Tibial artery (tissue), 4 donors: ENCODE measurements at places on chromosomes 12 and 14.

- DNase-seq, result no peak
Measured at GRCh38 chr14:80978403-80978802, 23.0 kb downstream of the TSHR start.

DNA sequence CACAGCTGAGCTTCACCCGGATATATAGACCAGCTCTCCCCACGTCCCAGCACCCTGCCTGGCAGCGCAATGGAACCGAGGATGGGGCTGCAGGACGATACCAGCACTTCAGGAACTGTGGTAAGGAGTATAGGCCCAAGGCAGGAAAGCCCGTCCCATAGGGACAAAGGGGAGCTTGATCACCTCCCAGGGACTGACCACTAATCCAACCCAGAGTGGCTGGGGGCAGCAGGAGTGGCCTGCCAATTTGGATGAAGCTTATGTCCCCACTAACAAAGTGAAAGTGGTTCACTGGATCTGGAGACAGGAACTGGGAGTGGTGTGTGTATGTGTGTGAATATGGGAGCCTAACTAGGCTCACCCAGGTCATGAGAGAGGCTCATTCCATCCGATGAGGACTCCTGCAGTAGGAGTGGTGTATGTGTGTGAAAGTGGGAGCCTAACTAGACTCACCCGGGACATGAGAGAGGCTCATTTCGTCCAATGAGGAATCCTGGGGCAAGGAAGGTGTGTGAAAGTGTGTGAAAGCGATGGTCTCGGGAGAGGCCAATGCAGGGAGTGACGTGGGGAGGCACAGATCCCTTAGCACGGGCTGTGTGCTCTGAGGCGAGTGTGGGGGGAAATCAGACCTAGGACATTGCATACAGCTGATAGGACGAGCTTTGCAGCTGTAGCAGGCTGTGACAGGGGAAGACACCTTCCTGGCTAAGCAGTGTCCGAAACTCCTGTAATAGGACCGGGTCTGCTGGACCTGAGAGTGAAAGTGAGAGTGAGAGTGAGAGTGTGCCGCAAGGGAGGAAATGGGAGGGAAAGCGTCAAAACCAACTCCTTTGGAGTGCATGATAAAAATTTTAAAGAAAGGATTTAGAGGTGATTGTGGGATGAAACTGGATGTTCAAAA is 25.7 kb downstream of the KLRK1 start:
- peak; percentile 69 for DNase-seq

DNA sequence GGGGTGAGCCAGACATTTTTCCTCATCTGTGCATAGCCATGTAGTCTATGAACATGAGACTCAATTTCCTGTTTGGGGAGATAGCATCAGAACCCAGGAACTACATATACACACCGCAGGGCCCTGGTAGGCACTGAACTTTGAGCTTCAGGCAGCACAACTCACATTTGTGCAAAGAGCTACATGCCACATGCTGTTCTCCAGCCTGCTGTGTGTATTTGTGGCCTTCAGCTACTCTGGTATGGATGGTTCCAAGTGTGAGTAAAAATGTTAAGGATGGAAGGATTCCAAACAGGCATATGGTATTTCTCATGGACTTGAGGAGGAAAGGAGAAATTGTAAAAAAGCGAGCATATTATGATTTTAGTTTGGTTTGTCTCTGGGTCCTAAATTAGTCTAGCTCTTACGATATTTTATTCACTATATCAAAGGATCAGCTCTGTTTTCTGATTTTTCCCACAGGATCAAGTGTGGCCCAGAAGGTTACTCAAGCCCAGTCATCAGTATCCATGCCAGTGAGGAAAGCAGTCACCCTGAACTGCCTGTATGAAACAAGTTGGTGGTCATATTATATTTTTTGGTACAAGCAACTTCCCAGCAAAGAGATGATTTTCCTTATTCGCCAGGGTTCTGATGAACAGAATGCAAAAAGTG is 422.4 kb upstream of the OR4E1 start:
- no peak for DNase-seq

GRCh38 chr12:82008251-82008650 is 249.1 kb upstream of the PPFIA2 start:
- DNase-seq, result no peak

GRCh38 chr12:88063375-88063774 is 34.2 kb upstream of the C12orf50 start:
- DNase-seq, result no peak

DNA sequence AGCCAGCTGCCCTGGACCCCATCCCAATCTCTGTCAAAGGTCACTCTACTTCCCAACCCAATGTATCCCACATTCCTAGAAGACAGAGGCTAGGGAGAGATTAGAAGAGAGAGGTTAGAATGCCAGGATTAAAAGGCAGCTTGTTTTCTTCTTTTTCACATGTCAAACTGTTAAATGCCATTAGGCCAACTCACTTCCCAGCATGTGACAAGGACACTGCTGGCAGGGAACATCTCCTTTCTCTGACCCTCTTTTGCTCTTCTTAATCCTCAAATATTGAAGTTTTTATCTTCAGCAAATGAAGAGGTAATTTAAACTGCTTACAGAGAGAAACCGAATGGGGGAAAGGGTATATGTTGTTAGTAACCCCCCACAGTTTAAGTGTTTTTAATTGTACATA is 89.1 kb downstream of the BBS10 start:
- DNase-seq, result no peak

DNA sequence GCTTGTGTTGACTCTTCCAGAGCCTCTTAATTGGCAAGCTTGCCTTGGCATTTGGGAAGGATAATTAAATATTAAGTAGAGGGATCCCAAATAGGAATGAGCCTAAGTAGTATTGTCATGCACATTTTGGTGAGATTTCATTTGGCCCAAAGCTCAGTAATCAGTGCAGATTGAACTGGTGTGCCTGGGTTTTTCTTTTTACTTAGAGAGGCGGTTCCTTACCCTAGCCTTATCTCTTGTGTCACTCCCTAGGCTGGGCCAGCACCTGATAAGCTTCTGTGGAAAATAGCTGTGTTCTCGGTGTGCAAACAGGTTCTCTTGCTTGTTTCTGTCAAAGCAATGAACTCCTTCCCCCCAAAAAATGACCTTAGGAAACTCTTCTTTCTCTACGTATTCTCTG is 9.3 kb upstream of the B4GALNT3 start:
- DNase-seq, result no peak

DNA sequence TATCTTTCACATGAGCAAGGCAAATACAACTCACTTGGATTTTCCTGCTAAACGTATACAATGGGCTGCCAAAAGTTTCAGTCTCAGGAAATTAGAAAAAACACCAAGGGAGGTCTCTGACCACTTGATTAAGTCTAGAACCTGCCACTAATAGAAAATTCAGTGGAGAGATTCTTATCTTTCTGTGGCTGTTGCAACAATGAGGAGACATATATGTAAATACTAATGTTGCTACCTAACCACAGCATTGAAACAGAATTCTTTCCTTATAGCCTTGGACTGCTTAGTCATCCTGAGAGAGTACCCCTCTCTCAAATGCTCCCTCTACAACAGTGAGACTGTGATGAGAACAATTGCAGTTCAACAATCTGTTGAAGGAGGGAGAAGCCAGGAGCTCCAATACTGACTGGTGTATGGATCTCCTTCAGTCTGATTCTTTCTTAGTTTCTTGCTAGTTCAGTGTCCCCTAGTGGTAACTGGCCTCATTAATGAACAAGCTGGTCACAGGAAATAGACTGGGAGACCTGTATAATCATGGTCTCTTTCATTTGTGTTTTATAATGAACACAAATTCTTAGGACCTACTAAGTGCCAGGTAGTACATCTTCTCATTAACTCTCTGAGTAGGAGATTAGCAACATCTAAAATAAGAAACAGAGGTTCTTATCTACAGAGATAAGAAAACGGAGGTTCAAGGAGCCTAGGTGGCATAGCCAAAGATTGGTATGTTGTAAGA is 164.5 kb downstream of the SLC38A4 start:
- peak; percentile 29 for DNase-seq
